ENCODE measurements at places on chromosomes 1 and 21. TPM values are rescaled to one million over a fixed set of nuclear protein-coding genes. Genes with fewer than 3 reads are reported as not detected.

DNA sequence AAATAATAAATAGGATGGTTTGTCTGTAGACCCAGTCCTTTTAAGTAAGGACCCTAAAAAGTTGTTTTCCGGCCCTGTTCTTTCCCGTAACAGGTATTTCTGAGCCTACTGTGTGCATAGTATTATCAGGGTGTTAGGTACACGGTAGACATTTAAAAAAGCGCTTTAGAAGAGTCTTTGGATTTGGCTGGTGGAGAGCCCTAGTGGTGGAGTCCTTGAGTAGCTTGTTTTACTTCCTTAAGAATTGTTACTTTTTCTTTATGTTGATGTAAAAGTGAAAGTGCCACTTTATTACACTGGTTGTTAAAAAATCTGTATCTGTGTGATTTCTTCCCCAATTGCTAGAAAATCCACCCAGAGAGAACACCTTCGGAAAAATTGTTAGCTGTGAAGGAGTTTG, 36.8 kb downstream of the SMYD2 start:
- H3K27me3 ChIP-seq, result no peaks in the 10 kb centered on the region
- H3K36me3 ChIP-seq, result peaks cover 34% of the 10 kb centered on the region
- no peak overlapping the region for H3K4me3 ChIP-seq
- no peaks in the 10 kb centered on the region for H3K4me1 ChIP-seq
- no peak for DNase-seq
- no peak overlapping the region for H3K27ac ChIP-seq

DNA sequence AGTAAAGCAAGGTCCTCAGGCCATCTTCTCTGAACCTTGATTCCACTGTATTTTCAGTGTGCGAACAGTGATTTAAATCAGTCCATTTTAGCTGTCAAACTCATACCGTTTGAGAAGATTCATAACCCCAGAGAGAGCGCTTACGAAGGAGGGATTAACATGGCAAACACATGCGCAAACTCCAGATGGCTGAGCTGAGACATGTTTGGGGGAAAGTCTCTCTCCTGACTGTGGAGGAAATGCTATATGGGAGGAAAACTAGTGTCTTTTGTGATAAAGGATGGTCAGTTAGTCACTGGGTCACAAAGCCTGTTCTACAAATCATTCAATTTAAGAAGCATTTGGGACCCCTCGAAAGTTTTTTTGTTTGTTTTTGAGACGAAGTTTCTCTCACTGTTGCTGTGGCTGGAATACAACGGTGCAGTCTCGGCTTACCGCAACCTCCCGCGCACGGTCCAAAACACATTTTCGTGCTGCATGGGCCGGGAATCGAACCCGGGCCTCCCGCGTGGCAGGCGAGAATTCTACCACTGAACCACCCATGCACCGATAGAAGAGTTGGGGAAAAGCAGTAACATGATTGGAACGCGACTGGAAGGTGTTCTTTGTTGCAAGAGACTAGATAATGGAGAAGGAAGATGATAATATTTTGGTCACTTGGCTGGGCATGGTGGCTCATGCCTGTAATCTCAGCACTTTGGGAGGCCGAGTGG, 58.4 kb upstream of the CXADR start:
- H3K36me3 ChIP-seq, result no peaks in the 10 kb centered on the region
- H3K27me3 ChIP-seq, result peaks cover 7% of the 10 kb centered on the region
- DNase-seq, result no peak
- no peak overlapping the region for H3K4me3 ChIP-seq
- peaks cover 10% of the 10 kb centered on the region for H3K4me1 ChIP-seq
- no peak overlapping the region for H3K27ac ChIP-seq

Gene SLFNL1
- polyA plus RNA-seq, result not detected

DNA sequence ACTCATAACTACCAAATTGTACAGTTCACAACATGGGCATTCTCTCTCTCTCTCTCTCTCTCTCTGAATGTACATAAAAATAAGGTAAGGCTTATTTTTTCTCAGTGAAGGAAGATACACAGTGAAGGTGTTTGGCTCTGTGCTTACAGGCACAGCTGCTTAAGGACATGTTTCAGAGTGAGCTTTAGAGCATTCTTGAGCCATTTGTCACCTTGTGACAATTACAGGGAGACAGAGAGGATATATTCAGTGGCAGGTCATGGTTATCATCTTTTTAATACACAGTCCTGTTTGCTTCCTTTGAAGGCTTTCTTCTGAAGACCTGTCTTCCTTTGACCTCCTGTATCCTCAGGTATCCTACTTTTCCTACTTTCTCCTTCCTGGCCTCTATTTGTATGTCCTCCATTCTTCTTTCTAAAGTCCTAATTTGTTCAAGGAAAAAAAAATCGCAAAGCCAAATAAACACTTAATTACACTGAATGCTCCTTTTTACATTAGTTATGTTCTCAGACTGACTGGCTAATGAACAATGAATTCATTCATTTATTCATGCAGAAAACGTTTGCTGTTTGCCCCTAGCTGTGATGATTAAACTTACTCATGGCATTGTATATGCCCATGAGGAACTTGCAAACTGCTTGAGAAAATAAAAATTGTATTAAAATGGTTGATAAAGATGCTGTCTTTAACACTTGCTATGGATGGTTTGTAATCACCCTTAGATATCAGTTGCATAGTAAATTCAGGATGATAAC, 33.4 kb downstream of the HSD17B7 start:
- DNase-seq, result no peak
- no peak overlapping the region for H3K27ac ChIP-seq
- no peaks in the 10 kb centered on the region for H3K36me3 ChIP-seq
- no peak overlapping the region for H3K4me3 ChIP-seq

GRCh38 chr1:209703834-209704504, 677 bp upstream of the HSD11B1 start:
- no peak overlapping the region for H3K4me3 ChIP-seq
- H3K27me3 ChIP-seq, result no peaks in the 10 kb centered on the region
- DNase-seq, result no peak
- H3K27ac ChIP-seq, result no peak overlapping the region
- H3K4me1 ChIP-seq, result peaks cover 20% of the 10 kb centered on the region
- no peaks in the 10 kb centered on the region for H3K36me3 ChIP-seq

Gene OR2L2
- not detected for polyA plus RNA-seq

Gene TFF1
- polyA plus RNA-seq, result not detected

GRCh38 chr1:27724961-27725373, 794 bp upstream of the FAM76A start:
- H3K4me1 ChIP-seq, result peaks cover 20% of the 10 kb centered on the region
- H3K27ac ChIP-seq, result peak overlapping the region; percentile 88
- DNase-seq, result no peak
- peaks cover 12% of the 10 kb centered on the region for H3K36me3 ChIP-seq
- peak overlapping the region; percentile 5 for H3K4me3 ChIP-seq

GRCh38 chr1:29499104-29499650, 262.9 kb downstream of the PTPRU start:
- no peaks in the 10 kb centered on the region for H3K27me3 ChIP-seq
- no peaks in the 10 kb centered on the region for H3K4me1 ChIP-seq
- no peak for DNase-seq
- no peaks in the 10 kb centered on the region for H3K36me3 ChIP-seq
- no peak overlapping the region for H3K4me3 ChIP-seq

Gene FMO3
- not detected for polyA plus RNA-seq

GRCh38 chr1:231541842-231542241, 13.4 kb downstream of the TSNAX start:
- DNase-seq, result no peak
- no peak overlapping the region for H3K4me3 ChIP-seq
- H3K4me1 ChIP-seq, result no peaks in the 10 kb centered on the region

- H3K27me3 ChIP-seq, result no peaks in the 10 kb centered on the region
- no peaks in the 10 kb centered on the region for H3K4me1 ChIP-seq
- H3K27ac ChIP-seq, result no peak overlapping the region
- no peak for DNase-seq
Observed at GRCh38 chr1:221863635-221864034, 121.7 kb upstream of the DUSP10 start.

Gene OR10Z1
- polyA plus RNA-seq, result not detected

- DNase-seq, result no peak
- no peak overlapping the region for H3K4me3 ChIP-seq
- H3K27ac ChIP-seq, result no peak overlapping the region
- H3K27me3 ChIP-seq, result no peaks in the 10 kb centered on the region
- no peaks in the 10 kb centered on the region for H3K36me3 ChIP-seq
Observed at GRCh38 chr1:189220750-189221149, 1256.9 kb downstream of the BRINP3 start.

Gene SHE
- polyA plus RNA-seq, result not detected

Gene FCRL4
- not detected for polyA plus RNA-seq

Gene NADK
- polyA plus RNA-seq, result 235 TPM

DNA sequence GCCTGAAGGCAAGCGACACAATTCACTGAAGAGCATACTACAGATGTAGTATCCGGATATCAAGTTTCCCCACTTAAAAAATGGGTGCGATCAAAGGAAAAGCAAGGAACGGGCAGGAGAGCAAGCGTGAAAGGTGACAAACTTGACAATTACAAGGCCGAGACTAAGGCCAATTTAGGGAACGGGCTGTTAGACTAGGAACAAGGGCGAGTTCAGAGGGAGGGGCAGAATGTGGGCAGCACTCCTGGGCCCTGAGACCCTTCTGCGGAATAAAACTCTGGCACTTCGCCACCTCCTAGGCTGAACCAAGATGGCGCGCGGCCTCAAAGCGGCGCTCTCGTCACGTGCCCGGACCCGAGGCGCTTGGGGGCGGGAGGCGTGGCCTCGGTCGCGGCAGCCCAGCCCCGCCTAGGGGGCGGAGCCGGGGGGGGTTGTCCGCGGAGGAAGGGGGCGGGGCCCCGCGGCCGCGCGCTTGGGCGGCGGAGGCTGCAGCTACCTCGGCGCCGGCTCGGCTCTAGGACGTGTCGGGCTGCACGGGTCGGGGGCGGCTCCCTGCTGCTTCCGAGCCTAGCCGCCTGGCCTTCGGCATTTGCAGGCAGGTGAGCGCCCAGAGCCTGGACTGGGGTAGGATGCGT, at the start of gene PPFIA4:
Gene PPFIA4 (plus strand): TSS at position 461 of the 635 bp plus-strand sequence. CDS start 12,518 bp downstream, outside the sequence.
- H3K27ac ChIP-seq, result no peak within 1 kb of the TSS
- H3K36me3 ChIP-seq, result peaks cover 25% of the 10 kb centered on the region
- peaks cover 13% of the 10 kb centered on the region for H3K4me1 ChIP-seq
- peak within 1 kb of the TSS; percentile 35 for H3K4me3 ChIP-seq

DNA sequence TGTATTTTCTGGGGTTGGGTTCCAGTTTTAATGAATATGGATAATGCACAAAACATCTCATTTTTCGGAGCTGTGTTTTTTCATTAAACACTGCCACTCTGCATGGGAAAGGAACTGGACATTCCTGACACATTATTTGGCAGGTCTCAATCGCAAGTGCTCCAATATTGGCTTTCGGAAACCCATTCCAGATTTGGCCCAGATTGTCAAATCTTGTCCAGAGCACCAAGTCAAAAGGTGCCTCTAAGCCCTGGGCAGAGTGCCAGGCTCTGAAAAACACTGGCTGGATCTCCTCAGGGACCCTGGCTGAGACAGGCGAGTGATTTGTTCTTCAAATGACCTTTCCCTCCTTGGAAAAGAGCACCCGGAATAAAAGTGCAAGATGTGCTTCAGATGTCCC, 68.4 kb upstream of the MRPS6 start:
- H3K4me1 ChIP-seq, result no peaks in the 10 kb centered on the region
- H3K27ac ChIP-seq, result no peak overlapping the region
- H3K36me3 ChIP-seq, result no peaks in the 10 kb centered on the region
- H3K4me3 ChIP-seq, result no peak overlapping the region

- H3K4me1 ChIP-seq, result no peaks in the 10 kb centered on the region
- no peak for DNase-seq
- no peak overlapping the region for H3K27ac ChIP-seq
- H3K4me3 ChIP-seq, result no peak overlapping the region
Observed at GRCh38 chr1:237226177-237226944, 184.4 kb downstream of the RYR2 start.

- no peak for DNase-seq
- H3K27me3 ChIP-seq, result no peaks in the 10 kb centered on the region
- peaks cover 19% of the 10 kb centered on the region for H3K4me1 ChIP-seq
- no peak overlapping the region for H3K4me3 ChIP-seq
- no peaks in the 10 kb centered on the region for H3K36me3 ChIP-seq
Observed at GRCh38 chr1:110243574-110243973, 33.5 kb downstream of the KCNC4 start.

- no peak overlapping the region for H3K27ac ChIP-seq
- DNase-seq, result no peak
- no peaks in the 10 kb centered on the region for H3K27me3 ChIP-seq
Observed at GRCh38 chr1:14294006-14294405, 304.5 kb upstream of the KAZN start.

GRCh38 chr21:20997636-20998455, at the start of gene NCAM2:
NCAM2 (plus strand) TSS chr21:20998409.
- peak; percentile 36 for DNase-seq
- H3K27me3 ChIP-seq, result peaks cover 26% of the 10 kb centered on the region
- no peak within 1 kb of the TSS for H3K27ac ChIP-seq
- peak within 1 kb of the TSS; percentile 76 for H3K4me3 ChIP-seq

Gene ARHGEF16
- not detected for polyA plus RNA-seq

Gene WNT3A
- polyA plus RNA-seq, result not detected

Gene SLAMF1
- polyA plus RNA-seq, result 0.13 TPM

GRCh38 chr1:31881688-31882000, 56.5 kb downstream of the PTP4A2 start:
- H3K4me3 ChIP-seq, result no peak overlapping the region
- DNase-seq, result no peak

DNA sequence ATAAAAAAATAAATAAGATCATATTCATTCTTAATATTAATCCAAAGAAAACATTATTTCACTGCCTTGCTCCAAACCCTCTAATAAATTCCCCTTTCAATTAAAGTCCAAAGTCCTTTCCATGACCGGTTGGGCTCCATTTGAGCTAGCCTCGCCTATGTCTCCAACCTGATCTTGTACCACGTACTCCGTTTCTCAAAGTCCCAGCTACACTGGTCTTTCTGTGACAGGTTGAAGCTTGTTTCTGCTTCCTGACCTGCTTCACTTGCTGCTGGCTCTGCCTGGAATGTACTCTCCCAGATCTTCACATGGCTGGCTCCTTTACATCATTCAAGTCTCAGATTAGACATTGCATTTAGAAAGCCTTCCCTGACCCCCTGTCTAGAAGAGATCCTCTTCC, 16.4 kb downstream of the RPL5 start:
- peaks cover 18% of the 10 kb centered on the region for H3K4me1 ChIP-seq
- H3K4me3 ChIP-seq, result no peak overlapping the region
- no peak overlapping the region for H3K27ac ChIP-seq
- H3K27me3 ChIP-seq, result no peaks in the 10 kb centered on the region
- peaks cover 13% of the 10 kb centered on the region for H3K36me3 ChIP-seq

Gene LIN28A
- not detected for polyA plus RNA-seq

DNA sequence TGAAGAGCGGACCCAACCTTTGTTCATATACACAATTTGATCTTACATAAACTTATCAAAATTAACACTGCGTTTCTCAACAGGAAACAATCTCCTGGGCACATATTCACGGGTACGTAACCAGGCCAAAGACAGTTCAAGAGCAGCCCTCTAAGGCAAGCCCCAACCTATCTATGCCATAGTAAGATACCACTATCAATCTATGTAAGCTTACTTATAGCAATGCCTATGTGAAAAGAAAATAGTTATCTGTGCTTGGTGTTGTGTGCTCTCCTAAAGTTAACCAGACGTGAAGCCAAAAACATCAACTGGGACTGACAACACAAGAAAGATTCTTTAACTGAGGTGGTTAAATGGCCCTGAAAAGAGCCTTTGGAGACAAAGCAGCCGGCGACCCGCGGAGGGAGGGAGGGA, 49.4 kb upstream of the BOLA1 start:
- no peak for DNase-seq
- peak overlapping the region; percentile 72 for H3K27ac ChIP-seq
- H3K27me3 ChIP-seq, result no peaks in the 10 kb centered on the region
- peaks cover 48% of the 10 kb centered on the region for H3K4me1 ChIP-seq
- peak overlapping the region; percentile 93 for H3K4me3 ChIP-seq

- no peaks in the 10 kb centered on the region for H3K4me1 ChIP-seq
- no peaks in the 10 kb centered on the region for H3K36me3 ChIP-seq
- H3K27me3 ChIP-seq, result no peaks in the 10 kb centered on the region
- no peak overlapping the region for H3K4me3 ChIP-seq
- no peak for DNase-seq
Observed at GRCh38 chr1:118828038-118828437, 160.1 kb downstream of the TBX15 start.

Data from CD14-positive monocyte (primary cell).